Right hindlimb (tissue), 1 donor: ENCODE measurements at places on chromosomes 6 and 20.

DNA sequence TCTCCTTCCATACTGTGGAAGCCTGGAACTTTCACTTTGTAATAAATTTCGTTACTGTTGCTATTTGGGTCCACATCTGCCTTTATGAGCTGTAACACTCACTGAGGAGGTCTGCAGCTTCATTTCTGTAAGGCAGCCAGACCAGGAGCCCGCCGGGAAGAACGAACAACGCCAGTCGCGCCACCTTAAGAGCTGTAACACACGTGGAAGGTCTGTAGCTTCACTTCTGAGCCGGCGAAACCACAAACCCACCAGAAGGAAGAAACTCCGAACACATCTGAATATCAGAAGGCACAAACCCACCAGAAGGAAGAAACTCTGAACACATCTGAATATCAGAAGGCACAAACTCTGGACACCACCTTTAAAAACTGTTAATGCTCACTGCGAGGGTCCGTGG is 589.9 kb upstream of the SLC35B3 start:
- no peak for DNase-seq

- no peak for DNase-seq
Measured at GRCh38 chr6:32937230-32937633, 3.6 kb downstream of the HLA-DMB start.

DNA sequence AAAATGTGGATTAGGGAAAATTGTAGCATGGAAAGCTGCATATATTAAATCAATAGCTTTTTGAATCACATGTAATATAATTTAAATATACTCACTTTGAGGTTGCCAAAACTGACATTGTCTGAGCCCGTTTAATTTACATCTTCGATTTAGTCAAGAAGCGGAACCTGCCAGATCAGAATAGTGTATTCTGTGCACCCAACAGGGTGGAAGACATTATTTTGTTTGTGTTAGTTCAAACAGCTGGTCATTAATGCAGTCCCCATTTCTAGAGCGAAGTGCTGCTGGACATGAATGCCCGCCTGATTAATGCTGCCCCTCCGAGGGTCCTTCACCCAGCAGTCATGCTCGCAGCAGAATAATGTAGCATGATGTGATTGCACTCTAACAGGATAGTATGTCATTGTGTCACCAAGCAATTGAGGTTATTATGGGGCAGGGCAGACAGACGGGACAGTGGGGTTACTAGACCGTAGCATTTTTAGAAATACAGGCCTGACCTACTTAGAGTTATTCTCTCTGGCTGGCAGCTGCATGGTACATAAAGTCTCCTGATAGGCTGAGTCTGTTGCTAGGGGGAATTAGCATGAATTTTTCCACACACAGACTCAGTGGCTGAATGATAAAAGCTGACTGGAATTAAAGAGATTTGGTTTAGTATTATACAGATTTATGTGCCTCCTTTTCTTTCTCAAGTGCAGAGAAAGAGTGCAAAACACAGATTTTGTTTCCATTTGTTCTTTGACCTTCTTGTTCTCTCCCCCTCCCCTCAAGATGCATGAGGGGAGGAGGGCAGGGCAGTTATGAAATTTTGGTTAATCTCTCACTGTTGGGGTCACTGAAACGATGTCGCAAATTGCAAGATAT is 147.1 kb downstream of the PRL start:
- peak; percentile 59 for DNase-seq

DNA sequence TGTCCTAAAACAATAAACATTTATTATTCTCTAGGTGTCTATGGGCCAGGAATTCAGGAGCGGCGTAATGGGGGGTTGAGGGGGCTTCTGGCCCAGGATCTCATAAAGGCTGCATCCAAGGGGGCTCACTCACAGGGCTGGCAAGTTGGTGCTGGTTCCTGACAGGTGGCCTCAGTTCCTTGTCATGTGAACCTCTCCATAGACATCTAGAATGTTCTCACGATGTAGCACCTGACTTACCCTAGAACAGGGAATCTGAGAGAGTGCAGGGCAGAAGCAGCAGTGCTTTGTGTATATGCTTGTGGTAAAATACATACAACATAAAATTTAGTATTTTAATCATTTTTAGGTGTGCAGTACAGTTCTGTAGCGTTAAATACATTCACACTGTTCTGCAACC is 57.1 kb downstream of the PHF20 start:
- DNase-seq = no peak

DNA sequence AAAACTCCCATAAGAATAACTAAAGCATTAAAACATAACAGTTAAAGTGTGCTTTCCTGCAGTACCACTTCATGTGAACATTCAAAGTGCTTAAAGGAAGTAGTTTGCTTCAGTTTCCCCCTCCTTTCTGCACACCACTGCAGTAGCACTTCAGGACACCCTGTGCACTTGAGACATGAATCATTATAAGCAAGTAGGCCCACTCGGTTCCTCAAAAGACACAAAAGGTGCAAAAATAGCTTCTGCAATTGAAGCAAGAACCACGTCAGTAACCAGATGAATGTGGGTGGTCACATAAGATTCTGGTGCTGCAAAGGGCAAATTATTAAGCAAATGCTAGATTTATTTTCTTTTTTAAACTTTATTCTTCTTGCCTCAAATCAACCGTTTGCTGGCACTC is 160.6 kb downstream of the HIVEP2 start:
- DNase-seq = no peak

- DNase-seq = no peak
Measured at GRCh38 chr20:31708736-31709534, 13.7 kb downstream of the BCL2L1 start.

- no peak for DNase-seq
Measured at GRCh38 chr6:121755485-121755884, 320.0 kb downstream of the GJA1 start.

DNA sequence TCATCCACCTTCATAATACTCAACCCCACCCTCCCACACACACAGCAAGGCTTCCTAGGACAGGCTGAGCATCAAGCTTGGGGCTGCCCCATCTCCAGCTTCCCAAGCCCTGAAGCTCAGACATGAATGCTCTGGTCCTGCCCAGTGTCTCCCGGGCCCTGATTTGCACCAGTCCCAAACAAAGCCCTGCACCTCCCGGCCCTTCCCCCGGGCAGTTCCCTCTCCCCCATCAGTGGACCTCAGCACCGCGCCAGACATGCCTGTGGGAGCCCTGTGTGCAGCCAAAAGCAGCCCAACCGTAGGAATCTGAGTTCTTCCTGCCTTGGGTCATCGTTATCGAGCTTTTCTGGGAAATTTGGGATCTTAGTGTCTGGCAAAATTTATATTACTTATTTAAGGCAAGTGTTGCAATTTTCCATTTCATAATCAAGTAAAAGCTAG is 63.5 kb downstream of the THBS2 start:
- peak; percentile 87 for DNase-seq

DNA sequence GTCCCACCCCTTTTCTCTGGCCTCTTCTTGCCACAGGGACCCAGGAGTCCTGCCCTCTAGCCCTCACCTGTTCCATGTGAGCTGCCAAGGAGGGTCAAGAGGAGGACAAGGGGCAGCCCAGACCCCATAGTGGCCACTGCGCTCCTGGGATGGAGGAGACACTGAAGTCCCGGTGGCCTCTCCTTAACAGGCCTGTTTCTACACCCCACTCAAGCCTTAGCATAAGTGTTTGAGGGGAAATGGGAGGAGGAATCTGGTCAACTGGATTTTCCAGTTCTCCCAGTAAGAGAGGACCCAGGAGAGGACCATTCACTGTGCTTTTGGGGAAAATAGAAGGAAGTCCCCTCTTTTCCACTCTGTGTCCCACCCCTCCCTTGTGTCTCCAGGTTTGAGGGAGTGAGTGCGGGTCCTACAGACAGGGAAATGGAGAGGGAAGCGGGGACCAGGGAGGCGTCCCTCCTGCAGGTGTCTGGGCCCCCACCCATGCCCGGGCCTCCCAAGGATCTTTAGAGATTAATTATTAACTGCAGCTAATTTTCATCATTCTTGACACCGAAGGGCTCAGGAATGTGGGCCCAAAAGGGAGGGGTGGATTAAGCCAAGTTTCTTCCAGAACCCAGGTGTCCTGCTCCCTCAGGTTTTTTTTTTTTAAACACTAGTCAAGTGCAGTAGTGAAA is at the start of gene SFTA2:
Gene SFTA2, minus strand, starts transcription at position 202 of the 677 bp plus-strand sequence. Its CDS starts 74 bp downstream, at position 128.
- no peak for DNase-seq

DNA sequence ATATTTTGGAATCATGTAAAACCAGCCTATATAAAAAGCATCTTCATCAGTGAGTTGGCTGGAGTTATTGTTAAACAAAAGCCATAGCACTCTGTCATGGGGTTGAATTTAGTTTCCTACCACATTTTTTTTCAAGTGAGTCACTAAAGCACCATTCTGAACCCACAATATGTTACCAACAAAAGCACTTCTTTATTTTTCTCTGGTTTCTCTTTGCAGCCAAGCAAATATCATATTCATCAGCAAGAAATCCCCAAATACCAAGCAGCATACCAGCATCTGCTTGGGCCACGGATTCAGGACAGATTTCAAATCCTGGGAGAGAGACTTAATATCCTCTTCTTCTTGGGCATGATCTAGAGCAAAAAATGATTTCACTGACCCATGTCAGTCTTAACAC is 441.4 kb downstream of the BCKDHB start:
- no peak for DNase-seq

- DNase-seq = no peak
Measured at GRCh38 chr6:33845031-33845745, 41.4 kb upstream of the MLN start.

DNA sequence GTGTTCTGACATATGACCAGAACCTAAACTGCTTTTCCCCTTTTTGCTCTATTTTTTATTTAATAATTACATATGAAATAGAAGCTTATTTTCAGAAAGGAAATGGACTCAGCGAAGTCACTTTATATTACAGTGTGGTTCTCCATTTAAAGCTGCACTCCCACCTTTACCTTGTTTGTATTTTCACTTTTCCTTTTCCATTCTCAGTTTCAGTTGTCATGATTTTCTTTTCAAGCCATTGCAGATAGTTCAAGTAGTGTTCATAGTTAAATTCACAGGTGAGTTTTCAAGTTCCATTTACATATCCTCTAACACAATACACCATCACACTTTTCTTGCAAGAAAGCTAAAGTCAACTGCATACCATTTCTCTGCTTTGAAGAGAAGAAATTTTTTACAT is 400.2 kb downstream of the HACE1 start:
- DNase-seq = no peak

DNA sequence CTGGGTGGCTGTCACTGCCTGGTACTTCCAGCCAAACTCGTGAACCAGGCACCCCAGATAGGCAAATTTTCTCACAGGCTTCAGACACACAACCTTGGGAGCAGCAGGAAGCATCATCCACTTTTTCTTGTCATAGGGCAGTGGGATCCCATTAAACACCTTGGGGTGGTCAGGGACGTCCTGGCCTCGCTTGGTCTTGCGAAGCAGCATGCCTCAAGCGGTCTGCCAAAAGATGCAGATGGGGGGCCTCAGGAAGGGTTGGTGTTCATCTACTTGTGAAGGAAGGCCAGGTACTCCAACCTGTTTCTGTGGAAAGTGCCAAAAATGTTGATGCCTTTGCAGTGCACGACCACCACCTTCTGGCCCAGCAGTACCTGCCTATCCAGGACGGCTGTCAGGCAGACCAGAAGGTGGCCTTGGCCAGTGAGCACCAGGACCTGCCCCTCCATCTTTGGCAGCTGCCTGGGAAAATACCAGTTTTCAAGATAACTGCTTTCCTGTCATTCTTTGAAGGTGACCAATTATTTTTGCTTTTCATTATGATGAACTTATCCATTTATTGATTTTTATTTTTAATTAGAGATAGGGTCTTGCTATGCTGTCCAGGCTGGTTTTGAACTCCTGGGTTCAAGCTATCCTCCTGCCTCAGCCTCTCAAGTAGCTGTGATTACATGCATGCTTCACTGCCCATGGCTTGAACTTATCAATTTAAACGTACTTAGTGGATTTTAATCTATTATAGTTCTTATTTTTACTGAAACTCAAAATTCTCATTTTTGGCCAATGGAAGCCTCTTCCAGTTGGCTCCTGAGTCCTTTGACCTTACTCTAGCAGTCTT is 80.1 kb downstream of the MAN1A1 start:
- no peak for DNase-seq

GRCh38 chr6:44594481-44594880 is 207.0 kb downstream of the CDC5L start:
- no peak for DNase-seq

DNA sequence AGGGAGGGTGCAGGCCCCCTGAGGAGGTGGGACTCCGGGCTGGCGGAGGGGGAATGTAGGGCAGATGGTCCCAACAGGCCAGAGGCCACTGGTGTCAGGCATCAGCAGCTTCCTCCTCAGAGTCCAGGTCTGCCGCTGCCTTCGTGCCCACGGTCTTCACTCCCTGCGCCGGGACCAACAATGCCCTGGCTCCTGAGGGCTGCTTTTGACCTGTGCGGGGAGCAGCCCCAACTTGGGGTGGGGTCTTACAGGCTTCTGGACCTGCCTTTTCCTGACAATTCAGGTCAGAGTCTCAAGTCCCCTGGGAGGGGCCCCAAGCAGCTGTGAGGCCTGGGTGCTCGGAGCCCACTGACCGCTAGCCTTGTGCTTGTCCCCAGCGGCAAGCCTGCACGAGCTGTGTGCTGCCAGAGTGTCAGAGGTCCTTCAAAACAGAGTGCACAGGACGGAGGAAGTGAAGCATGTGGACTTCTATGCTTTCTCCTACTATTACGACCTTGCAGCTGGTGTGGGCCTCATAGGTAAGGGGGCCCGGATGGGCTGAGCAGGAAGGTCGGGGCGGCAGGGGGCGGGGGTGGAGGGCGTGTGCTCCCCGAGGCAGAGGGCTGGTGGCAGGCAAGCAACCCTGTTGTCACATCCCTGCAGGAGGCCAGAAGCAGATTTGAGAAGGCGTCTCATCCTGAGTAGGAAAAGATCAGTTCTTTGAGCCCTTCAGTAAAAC is 25.3 kb upstream of the PYGB start:
- DNase-seq = peak; percentile 19

DNA sequence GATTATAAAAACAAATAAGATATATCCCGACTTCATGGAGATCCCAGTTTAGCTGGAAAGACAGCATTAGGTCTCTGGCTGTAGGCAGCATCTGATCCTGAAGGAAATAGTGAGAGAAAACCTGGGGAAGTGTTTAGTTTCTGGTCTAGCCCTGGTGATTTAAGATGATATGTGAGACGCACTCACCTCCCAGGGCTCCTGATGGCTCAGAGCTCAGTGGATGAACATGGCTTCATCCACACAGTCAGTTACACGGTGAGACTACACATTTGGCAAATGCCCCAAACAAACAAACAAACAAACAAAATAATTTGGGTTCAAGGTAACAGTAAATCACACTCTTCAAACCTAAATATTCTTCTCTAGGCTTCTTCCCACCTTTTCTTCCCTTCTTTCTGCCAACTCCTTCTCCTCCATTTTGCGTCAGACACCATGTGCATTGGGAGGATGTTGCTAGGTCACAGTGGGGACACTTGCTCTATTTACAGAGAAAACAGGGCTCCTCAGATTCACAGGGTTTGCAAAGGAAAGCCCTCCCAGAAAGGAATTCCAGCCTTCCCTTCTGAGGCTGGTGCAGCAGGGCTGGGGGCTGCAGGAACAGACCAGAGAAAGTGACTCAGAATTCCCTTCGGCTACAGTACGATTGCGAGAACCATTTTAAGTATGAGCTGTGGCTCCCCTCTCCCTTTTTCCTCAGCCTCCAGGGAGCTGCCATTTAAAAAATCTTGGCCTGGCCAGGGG is 59.6 kb upstream of the SALL4 start:
- DNase-seq = no peak
